ENCODE measurements at places on chromosomes 7 and 10.

DNA sequence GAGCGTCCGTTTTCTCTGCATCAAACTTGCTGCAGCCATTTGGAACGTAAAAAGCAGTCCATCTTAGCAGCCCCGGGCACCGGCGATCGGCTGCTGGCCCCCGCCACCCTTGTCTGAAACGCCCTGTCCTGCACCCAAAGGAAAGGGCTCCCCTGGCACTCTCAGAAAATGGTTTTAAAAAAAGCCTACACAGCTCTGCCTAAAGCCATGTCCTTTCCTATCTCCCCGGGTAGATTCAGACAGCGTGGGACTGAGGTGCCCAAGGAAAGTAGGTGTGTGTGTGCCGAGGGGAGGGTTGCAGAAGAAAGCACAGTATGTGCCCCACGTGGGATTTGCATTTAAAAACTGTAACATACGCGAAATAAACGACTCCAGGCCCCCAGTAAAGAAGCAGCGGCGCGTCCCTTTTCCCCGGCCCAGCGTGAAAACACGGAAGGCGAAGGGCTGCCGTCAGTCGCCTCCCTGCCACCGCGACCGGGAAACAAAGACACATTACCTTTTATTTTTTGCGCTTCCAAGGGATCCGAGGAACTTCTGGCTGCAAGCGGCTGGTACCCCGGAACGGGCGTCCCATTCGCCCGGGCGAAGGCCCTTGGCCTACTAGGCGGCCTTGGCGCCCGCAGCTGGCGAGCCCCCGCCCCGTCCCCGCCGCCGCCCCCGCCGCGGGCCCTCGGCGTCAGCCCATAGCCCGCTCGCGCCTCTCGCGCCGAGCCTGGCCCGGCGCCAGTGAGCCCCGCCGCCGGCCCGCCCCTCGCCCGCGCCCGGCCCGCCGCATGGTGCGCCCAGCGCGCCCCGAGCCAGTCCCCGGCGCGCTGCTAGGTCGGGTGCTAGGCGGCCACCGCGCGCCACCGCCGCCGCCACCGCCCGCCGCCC, 304.6 kb downstream of the PRPF18 start:
- DNase-seq, result no peak

DNA sequence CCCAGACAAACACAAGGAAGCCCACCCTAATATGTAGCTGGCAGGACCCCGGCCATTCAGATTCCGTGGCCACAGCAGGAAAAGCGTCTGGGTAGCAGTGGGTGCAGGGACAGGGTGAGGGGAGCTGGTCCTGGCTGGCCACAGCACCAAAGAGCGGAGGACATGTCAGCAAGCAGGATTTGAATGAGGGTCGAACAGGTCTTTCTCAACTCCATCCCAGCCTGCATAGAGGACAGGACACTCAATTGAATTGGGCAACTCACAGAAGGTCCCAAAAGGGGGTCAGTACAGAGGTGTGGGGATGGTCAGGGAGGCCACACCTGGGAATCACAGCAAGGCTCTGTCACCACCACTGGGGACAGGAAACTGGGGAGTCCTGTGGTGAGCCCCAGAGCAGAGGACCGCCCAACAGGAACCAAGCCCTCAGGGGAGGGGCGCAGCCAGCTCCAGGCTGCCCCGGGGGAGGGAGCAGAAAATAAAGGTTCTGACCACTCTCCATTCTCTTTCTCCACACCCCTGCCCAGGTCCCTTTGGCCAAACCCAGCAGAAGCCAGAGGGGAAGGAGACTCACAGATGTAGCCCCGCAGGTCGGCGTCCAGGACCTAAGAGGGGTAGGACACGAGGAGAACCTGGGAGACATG, 108.7 kb upstream of the PPP2R2D start:
- no peak for DNase-seq

DNA sequence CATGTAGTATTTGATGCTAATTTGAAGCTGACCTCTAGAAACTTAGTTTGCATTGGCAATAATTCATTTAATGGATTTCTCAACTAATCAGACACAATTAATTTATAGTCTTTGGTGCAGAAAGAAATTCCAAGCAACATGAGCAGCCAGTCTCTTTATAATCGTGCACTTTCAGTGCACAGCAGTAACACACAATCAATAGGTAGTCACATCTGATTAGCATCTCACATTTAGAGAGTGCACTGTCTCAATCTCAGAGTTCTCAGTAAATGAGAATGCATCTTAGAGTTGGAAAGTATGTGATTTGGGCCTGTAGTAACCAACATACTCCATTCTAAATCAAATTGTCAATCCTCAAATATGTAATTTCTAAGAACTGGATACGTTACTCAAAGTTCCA, 377.6 kb downstream of the POM121L12 start:
- no peak for DNase-seq

DNA sequence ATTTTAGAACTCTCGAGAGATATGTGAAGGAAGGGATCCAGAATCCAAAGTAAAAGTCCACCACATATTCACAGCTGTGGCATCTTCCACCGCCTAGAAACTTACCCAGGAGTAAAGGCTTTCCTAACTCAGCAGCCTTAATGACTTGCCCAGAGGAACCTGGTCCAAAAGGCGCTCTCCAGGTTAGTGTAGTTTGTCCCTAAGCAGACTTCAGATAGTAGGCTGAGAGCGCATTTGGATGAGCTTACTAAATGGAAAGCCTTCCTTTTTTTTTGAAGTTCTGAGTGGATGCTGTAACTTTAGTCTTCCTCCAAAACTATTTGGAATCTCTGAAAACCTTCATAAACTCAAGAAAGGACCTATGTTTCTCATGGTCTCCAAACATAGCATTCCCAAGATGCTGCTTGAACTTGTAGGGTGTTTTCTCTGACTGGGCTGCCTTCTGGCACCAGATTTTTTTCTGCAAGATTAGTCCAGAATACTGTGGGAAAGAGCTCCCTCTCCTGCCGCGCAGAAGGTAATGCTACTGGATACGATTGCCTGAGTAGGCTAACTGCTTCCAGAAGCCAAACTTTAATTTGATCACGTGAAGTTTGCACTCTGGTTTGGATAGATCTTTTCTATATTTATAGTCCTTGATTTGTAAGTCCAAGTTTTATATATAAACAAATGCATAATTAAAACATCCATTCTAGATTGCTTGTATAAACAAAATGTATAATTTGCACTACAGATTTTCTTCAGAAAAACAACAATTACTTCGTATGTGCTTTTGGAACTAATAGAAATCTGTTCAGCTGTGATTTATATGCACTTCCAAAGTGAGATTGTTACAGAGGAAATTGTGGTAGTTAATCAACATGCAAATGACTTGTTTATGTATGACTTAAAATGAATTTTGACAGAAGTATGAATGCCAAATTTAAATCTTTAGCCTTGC, 19.6 kb upstream of the GPR37 start:
- no peak for DNase-seq

DNA sequence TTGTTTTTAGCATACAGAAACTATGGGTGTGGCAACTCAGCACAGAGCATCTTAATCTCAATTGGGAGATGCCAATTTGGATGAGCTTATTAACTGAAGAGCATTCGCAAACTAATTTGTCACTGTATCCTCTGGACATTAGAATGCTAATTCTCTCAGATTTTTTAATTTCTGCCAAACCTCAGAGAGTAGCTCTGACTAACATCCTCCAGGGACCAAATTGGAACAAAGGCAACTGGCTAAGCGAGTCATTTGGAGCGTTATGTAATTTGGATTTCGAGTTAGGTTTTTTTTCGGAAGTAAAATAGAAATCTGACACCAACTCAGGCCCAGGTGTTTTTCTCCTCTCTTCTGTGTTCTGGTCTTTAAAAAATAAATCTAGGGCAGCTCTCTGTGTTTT, 201.9 kb downstream of the BMPER start:
- no peak for DNase-seq

DNA sequence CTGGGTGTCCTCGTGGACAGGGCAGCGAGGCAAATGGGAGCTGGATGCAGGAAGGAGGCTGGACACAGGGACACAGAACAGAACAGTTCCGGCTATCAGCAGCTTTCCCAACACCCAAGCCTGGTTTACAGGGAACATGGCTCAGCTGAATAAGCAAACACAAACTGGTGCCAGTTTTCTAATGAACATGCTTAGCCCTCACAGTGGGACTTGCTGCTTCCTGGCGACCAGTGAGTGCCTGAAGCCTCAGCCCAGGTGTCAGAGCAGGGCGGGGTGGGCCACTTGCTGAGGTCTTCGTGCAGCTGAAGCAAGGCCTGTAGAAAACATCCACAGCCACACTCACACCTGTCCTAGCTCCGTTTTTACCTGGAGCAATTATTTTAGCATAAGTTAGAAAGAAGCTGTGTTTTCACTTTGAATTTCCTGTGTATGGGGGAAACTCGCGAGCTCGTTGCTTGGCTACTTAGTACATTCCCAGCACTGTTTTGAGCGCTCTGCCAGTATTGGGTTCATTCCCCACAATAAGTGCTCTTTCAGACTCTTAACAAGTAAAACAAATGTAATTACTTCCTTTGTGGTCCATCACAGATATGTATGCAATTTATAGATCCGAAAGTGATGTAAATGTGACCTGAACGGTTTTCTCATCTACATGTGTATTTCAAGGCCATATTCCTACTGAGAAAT, 261.2 kb upstream of the SHH start:
- no peak for DNase-seq

DNA sequence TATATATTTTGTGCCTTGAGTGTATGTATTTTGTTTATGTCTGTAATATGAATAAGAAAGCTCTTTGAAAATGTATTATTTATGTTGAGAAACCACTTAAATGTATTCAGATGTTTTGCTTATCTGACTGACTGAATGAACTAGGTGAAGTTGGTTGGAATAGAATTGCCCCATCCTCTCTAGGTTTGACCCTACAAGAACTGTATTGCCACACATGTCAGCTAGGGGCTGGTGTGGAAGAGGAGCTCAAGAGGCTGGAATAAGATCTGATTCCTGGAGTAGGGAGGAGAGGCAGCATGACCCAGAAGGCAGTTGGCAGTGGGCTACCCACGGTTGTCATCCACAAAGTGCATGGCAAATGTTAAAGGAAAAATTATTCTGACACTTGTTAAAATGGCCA, 9.1 kb downstream of the SSMEM1 start:
- no peak for DNase-seq

DNA sequence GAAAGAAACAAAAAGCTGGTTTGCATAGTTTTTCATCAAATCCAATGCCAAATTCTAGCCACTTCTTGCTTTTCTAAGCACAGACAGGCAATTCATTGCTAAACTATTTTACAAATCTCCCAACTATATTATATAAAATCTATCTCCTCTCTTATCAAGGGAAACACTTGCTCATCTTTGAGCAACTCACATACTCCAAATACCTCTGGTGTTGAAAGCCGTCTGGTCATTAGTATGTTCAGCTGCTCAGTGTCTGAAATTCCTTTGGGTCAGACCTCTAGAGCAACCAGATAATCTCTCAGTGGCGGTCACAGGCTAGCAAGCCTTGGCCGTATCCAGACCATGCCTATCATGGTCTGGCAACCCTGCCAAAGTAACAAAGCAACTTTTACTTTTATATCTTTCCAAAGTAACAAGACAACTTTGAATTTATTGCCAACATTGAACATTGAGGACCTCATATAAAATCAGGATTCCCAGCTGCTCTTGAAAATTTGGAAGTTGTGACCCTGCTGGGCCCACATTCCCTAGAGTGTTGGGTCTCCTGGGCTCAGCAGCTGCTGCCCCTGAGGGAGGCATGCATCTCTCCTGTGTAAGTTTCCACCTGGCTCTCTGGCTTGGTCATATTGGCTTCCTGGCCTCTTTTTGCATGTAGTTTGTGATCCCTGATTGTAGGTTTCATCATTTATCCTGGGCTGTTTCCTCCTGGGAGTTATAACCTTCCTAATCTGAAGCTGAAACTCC, 56.8 kb upstream of the LANCL2 start:
- no peak for DNase-seq

- no peak for DNase-seq
Observed at GRCh38 chr10:132957131-132957530, 14.8 kb upstream of the CFAP46 start.

DNA sequence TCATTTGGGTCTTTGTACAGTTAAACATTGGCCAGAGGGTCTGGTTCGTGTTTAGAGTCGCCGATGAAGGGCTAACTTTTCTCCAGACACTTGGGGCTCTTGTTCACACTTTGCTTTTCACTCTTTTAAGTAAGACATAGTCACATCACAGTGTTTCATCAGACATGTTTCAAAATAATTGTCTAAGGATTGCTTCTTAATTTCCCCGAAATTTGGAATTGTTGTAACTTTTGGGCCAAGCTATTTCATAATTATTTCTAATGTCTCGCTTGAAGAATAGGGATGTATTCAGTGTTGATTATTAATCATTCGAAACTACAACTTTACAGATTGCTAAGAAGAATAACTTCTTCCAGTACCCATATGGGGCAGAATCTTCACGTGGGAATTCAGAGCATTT, 92.8 kb downstream of the TCF7L2 start:
- no peak for DNase-seq

GRCh38 chr7:3807824-3808223, 506.8 kb downstream of the SDK1 start:
- DNase-seq, result no peak

DNA sequence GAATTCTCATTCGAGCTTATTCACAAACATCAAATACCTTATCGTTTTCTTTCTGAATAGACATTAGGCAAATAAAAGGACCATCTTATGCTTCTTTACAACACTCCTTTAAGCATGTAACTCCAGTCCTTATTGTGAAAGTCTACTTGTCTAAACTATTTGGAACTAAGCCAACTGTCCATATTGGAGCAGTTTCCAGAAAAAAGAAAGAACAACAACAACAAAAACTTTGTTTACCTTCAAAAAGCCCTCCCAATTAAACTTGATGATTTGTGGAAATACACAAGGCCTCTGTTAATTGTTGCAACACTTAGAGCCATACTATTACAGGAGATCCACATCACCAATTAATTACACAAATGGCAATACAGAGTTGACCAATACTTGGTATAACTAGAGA, 163.6 kb downstream of the GALNT11 start:
- DNase-seq, result no peak

- DNase-seq, result no peak
Observed at GRCh38 chr10:123512901-123513775, 153.0 kb upstream of the GPR26 start.

DNA sequence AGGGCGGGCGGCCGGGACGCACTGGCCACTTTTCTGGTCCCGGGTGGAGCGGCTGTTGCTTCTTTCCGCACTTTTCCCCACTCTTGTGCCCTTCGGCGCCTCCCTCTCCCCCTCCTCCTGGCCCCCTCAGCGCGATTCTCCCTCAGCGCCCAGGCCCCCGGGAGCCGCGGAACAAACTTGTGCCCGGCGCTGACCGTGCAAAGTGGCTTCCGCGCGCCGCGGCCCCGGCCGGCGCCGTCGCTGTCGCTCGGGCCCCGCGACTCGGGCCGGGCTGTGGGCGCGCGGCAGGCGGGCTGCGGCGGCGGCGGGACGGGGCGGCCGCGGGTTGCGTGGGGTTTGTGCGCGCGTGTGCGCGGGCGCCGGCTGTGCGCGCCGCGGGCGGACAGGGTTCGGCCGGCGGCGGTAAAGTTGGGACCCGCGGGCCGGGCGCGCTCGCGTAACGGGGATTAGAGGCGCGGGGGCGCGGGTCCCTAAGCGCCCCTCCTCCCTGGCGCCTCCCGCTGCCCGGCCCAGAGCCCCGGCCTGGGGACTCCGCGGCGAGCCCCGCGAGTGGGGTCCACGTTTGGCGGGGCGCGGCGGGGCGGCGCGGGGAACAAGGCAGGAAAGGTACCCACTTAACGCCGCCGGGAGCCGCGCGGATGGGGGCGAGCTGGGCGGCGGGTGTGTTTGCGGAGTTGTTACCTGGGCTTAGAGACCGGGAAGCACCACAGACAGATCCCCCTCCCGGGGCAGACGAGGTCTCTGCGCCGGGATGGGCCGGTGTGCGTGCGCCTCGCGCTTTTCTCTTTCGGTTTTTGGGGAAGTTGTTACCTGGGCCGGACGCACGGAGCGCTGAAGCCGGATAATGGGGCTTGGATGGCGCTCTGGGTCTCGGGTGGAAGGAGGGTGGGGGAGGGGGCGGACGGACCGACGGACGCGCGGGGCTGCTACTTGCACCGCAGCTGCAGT, 860 bp downstream of the ZEB1 start:
- no peak for DNase-seq

GRCh38 chr7:72924386-72924732, 536 bp upstream of the POM121 start:
- peak; percentile 12 for DNase-seq
